CD4-positive, alpha-beta T cell treated with Interferon alpha-2 for 1 hour (primary cell): ENCODE measurements at places on chromosomes 3 and 15.

DNA sequence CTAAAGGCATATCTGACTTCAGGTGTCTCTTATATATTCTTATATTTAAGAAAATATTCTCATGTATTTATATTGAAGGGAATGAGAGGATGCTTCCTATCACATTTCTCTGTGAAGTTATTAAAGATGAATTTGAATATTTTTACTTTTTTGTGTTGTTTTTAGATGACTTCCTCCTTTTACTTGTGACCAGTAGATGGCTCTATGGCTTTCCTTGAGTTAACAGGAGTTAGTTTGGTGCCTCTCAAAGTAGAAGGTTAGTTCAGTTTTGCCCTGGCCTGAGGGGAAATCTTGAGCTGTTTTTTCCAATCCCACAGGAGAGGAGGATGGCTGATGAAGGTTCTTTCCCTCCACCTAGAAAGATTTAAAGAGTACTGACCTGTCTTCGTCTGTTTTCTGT lies 80.7 kb downstream of the SQOR start:
- DNase-seq, result no peak

DNA sequence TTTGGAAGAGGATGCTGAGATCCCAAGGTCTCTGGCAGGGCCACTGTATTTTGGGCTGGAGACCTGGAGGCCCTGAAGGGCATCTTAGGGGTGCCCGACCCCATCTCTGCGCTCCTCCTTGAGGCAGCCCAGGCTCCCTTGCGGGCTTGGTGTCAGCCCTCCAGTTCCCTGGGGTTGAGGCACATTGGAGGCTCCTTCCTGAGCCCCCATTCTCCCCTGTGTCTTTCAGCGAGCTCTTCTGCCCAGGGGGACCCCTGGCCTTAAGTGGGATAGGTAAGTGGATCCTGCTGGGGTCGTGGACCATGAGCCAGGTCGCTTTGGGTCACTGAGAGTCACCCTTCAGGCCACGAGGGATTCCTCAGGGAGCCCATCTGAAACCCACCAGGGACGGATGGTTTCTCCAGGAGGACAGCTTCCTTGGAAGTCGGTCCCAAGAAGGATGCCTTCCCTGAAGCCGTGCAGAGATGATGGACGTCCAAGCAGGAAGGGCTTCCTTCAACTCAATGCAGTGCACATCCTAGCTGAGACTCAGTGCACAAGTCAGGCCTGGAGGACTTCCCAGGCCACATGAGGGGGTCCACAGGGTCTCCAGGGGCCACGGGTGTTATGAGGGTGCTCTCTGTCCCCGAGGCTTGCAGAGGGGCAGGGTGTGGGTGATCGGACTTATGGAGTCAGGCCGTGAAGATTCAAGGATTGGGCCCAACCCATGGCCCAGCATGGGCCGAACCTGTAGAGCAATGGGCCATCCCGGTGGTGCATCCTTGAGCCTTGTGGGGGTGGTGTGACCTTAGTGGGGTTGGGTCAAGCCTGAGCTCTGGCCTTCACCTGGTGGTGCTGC lies 224.3 kb downstream of the SNRPN start:
- no peak for DNase-seq

DNA sequence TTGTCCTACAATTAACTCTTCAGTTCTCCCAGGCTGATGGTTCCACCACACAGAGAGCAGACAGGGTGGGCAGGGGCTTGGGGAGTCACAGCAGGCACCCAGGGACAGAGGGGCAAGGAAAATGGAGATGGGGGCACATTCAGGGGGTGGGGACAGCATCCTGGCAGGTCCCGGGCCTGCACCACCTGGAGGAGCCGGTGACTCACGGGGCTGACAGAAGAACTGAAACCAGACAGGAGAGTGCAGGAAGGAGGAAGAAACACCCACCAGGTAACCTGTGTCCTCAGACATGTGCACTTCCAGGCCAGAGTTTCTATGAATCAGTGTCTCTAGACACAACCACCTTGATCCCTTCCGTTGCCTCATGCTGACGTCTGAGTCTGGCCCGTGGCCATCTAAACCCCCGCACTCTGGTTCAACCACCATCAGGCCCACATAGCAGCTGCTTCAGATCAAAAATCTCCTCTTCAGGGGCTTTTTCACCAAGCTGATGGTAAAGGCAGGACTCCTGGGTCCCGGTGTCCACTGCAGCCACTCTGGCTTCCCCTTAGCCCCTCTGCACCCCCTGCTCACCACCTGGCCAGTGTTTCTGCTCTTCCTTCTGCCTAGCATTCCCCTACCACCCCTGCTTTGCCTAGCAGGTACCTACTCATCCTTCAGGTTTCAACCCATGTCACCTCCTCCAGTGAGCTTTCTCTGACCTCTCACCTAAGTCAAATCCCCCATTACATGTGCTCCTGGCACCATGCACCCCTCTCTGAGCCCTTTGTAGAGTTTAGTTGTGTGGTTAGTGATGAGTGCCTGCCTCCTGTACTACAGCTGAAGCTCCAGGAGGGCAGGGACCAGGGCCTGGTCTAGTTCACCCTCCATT lies 16.5 kb upstream of the CYP11A1 start:
- peak; percentile 81 for DNase-seq

GRCh38 chr3:194262176-194262924 lies 88.8 kb downstream of the CPN2 start:
- DNase-seq, result no peak

- DNase-seq, result no peak
These were observed 1055.7 kb downstream of the NAALADL2 start for GRCh38 chr3:175914785-175915184.

DNA sequence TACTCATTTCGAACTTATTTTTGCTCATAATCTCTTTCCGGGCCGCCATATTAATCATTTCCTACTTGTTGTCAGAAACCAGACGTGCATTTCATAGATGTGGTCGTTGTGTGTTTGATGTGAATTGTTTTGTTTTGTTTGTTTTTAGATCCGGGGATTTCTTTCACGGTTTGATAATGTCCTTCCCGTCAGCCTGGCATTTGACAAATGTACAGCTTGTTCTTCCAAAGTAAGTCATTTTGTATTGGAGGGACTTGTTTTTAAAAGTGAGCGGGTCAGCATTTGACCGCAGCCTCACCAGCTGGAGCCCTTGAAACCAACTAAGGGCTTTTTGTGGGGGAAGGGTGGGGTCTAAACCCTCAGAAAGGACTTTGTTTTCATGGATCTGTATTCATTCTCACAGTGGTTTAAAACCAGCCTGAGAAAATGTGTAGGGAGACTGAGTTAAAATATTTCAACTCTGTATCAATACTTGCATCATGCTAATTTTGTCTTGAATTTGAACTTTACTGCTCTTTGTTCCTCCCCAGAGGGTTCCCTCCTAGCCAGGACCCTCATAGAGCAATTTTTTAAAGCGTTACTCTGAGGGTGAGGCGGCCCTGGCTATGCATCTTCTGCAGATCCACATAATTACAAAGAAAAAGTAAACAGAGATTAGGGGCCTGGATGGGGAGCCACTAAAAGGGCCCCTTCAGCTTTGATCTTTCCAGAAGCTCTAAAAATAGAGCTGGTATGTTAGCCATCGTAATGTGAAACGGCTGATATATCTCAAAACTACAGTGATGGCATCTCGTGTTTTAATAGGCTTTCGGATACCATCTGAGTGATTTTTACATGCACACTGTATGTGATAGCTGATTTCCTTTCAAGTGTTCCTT lies 107.9 kb downstream of the ATG7 start:
- DNase-seq, result no peak

GRCh38 chr3:158403013-158403412 lies 168.0 kb upstream of the MLF1 start:
- no peak for DNase-seq

- no peak for DNase-seq
These were observed 129.7 kb upstream of the UBE2E1 start for GRCh38 chr3:23676093-23676492.

- DNase-seq, result no peak
These were observed 245.6 kb upstream of the PEX5L start for GRCh38 chr3:180282386-180282785.

- no peak for DNase-seq
These were observed 216.0 kb downstream of the DIPK2A start for GRCh38 chr3:144187531-144188210.

DNA sequence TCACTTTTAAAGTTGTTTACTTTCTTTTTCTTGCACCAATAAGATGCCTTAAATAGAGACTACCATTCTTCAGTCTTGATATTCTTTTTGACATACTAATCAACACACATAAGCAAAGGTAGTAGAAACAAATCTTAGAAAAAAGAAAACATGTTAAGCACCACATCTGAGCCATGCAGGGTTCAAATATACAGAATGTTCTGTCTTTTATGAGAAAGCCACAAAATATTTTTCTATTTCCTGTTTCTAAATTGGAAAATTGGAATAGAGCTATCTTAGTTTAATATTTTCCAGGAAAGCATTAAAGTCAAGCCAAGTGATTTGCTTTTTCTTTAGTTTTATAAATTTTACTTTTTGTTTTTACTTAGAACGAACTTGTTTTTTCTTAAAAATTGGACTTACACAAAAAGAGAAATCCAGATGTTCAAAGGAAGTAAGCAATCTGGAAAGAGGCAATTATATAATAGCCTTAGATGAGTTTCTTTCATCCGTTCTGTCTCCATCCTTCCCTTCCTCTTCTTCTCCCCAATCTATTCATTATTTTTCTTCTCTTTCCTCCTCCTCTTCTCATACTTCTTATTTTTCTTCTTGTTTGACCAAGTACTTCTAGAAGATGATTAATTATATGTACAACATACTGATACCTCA lies 731.7 kb downstream of the SQOR start:
- DNase-seq, result no peak

DNA sequence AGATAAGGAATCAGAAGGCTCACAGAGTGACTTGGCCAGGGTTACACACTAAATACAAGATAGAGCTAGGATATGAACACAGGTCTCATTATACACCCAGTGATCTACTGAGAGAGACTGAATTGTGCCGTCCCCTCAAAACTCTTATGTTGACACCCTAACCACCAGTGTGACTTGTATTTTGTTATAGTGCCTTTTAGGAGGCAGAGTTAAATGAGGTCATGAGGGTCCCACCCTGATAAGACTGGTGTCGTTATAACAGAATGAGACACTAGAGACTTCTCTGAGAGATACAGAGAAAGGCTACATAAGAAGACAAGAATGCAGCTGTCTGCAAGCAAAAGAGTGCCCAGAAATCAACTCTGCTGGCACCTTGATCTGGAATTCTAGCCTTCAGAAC lies 12.6 kb downstream of the KPNA1 start:
- no peak for DNase-seq

DNA sequence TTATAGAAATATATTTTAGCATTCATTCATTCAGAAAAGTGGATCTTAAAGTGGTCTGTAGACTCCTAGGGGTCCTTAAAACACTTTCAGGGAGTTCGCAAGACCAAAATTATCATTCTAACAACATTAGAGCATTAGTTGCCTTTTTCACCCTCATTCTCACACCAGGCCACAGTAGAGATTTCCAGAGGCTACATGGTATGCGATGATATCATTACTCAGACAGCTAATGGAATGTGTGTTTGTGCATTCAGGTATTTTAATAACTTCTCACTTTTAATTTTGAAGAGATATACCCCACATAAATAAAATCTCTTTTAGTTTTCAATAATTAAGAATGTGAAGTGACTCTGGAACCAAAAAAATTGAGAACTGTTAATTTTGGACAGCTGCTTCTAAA lies 206.9 kb downstream of the NSUN3 start:
- DNase-seq, result no peak

GRCh38 chr3:187931101-187931500 lies 185.8 kb upstream of the BCL6 start:
- no peak for DNase-seq

GRCh38 chr15:40464595-40465185 lies 6.1 kb upstream of the CHST14 start:
- no peak for DNase-seq

DNA sequence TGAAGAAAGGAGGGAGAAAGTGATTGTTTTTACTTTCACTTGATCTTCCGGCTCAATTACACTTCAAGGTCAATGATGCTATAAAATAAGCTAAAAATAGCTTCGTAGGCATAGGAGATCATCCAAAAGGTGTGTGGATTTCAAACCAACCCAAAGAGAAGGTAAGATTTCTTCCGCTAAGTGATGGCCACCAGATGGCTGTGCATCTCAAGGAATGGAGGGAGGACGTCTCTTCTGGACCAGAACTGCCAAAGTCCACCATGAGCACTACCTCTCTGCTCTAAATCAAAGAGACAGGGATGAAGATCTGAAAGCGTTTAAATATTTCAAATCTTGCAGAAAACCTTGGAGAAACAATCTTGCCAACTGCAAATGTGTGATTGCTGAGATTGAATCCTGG lies 199.1 kb upstream of the ZPLD1 start:
- DNase-seq, result no peak

GRCh38 chr3:177597311-177598096 lies 400.2 kb upstream of the TBL1XR1 start:
- peak; percentile 58 for DNase-seq

DNA sequence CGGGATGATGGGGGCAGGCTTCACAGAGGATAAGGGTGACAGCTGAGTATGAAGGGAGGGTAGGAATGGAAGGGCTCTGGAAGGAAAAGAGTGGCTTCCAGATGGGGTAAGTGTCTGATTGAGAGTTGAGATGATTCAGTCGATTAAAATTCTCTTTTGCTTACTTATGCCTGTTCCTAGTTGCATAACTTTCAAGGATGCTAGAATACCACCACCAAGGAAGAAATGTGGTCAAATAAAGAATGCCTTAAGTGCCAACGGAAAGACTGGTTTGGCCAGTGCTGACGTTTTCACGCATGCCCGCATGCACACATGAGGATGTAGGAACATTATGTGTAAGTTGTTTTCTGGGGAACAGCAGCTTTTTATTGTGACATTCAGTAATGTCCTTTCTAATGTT lies 263.4 kb upstream of the WNT5A start:
- DNase-seq, result no peak

- no peak for DNase-seq
These were observed 41.9 kb downstream of the CCDC12 start for GRCh38 chr3:46934498-46935167.

DNA sequence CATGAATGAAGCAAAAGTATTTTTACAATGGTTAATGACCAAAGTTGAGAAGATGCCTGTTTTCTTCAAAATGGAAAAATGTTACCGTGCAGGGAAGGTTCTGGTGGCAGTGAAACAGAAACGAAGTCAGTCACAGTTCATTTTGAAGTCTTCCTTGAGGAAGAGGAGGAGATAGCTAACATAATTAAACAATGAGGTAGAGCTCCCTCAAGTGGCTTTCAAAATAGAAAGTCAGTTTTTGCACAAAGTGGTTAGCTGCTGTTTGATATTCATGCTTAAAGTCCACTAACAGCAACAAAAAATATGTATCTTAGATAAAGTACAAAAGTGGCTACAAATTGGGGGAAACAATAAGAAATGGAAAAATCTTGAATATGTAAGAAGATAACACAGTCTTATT lies 87.3 kb downstream of the TFG start:
- peak; percentile 11 for DNase-seq

- DNase-seq, result no peak
These were observed 85.3 kb downstream of the LRRK1 start for GRCh38 chr15:101004500-101004899.

GRCh38 chr3:100044369-100044768 lies 69.9 kb downstream of the FILIP1L start:
- peak; percentile 6 for DNase-seq

- peak; percentile 21 for DNase-seq
These were observed 88.5 kb downstream of the XXYLT1 start for GRCh38 chr3:195182470-195182795.
